ENCODE measurements at places on chromosomes 11 and 22. TPM values are rescaled to one million over a fixed set of nuclear protein-coding genes. Genes with fewer than 3 reads are reported as not detected.

GRCh38 chr11:65355013-65355775, 643 bp downstream of the TIGD3 start:
- DNase-seq: no peak

DNA sequence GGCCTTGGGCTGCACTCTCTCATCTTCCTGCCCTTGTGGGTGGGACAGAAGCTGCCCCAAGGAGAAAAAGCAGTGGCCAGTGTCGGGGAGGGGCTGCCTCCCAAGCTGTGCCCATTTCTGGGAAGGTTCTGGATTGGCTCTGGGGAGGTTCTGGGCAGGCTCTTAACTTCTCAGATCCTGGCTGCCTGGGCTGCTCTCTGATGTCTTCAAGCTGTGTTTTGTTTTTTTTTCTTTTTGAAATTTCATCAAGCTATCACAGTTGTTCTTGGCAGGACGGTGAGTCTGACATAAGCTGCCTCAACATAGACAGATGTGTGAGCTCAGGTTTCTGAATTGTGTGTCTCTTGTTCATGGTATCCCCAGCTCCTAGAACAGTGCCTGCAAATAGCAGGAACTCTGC, 1032.0 kb downstream of the BRD1 start:
- no peak for DNase-seq

DNA sequence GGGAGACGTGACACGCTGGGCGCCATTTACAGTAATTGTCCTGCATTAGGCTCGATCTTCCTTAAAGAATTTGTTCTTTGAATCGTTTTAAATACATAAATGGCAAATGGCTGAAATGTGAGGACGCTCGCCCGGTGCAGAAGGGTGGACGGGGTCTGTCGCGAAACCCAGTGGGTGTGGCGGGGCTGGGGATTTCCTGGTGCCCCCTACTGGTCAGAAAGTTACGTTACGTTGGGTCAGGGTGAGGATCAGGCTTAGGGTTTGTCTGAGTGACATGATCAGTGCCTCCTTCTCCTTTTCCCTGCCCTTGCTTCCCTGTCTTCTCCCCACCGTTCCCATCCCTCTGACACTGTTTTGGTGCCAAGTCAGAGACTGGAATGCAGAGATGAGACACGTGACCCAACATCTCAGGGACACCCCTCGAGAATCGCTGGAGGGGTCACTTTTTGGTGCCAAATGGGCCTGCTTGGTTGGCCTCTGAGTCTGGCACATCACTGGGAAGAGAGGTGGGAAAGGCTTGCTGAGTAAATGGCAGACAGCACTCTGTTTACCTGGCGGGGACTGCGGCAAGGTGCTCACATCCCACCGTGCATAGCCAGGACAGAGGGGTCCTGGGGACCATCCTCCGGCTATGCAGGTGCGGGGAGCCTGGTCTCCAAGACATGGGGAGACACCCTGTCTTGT, 1107.6 kb downstream of the BRD1 start:
- DNase-seq: no peak

DNA sequence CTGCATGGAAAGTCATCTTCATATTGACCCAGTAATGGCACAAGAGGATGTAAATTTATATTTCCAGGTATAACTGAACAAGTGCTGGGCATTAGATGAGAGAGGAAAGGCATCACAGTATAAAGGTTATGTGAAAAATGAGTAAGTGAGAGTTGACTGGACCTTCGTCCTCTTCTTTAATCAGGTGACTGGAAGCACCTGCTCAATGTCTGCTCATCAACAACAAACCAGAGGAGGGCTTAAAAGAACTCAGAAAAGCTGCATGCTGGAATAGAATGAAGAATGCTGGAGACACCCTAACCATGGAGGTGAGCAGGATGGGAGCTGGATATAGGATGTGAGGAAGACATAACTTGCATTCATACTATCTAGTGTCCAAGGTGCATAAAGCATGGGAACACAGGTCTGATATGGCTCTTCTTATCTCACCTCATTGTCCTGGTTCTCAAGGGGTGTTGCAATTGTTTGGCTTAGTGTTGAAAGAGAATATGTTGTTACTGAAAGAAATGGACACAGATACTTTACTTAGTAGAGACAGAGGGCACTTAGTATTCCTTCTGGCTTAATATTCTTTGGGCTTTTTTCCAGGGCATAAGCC, 7.3 kb upstream of the SLC22A9 start:
- no peak for DNase-seq

DNA sequence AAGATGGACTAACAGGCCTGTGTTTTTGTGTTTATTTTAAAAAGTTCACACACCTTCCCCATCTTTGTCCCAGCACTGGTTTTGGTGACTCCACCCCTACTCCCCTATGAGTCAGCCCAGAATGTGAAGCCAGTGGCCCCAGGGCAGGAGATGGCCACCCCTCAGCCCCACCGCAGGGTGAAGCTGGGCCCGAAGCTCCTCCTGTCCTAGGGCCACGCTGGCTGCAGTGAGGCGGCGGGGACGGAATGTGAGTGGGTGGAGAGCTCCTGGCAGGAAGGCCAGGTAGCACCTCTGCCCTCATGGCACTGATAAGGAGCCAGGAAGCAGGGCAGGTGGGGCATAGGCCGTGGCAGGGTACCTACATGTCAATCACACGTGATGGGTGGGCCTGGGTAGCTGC, 39.9 kb downstream of the SGSM3 start:
- DNase-seq: no peak

GRCh38 chr11:124942466-124943253, 6.8 kb upstream of the HEPACAM start:
- no peak for DNase-seq

DNA sequence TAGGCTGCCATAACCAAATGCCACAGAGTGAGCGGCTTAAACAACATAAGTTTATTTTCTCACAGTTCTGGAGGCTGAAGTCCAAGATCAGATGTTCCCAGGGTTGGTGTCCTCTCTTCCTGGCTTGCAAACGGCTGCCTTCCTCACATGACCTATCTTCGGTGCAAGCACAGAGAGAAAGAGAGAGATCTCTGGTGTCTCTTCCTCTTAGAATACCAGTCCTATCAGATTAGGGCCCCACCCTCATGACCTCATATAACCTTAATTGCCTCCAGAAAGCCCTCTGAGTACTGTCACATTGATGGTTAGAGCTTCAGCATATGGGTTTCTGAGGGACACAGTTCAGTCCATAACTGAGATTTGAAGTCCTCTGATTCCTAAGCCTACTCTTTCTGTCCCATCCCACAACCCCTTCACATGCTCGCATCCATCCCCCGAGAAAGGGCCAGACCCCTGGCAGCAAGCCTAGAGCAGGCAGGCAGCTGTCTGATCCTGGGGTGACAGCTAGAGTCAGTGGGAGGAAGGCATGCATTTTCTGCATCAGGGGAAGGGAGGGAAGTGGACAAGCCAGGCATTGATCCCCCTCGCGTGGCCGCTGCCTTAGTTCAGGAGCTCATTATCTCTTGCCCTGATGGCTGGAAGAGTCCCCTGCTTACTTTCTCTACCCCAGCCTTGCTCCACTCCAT, 114.1 kb downstream of the FAR1 start:
- DNase-seq: no peak

DNA sequence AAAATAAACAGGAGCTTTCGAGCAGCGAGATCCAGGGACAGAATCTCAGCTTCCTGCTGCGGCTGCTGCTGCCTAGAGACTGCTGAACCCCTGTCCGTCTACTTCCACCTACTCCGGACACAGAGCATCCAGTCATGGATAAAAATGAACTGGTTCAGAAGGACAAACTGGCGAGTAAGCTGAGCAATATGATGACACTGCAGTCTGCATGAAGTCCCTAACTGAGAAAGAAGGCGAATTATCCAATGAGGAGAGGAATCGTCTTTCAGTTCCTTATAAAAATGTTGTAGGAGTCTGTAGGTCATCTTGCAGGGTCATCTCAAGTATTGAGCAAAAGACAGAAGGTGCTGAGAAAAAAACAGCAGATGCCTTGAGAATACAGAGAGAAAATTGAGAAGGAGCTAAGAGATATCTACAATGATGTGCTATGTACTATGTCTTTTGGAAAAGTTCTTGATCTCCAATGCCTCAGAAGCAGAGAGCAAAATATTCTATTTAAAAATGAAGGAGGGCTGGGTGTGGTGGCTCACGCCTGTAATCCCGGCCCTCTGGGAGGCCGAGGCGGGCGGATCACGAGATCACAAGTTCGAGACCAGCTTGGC, 11.1 kb upstream of the MS4A2 start:
- DNase-seq: no peak

DNA sequence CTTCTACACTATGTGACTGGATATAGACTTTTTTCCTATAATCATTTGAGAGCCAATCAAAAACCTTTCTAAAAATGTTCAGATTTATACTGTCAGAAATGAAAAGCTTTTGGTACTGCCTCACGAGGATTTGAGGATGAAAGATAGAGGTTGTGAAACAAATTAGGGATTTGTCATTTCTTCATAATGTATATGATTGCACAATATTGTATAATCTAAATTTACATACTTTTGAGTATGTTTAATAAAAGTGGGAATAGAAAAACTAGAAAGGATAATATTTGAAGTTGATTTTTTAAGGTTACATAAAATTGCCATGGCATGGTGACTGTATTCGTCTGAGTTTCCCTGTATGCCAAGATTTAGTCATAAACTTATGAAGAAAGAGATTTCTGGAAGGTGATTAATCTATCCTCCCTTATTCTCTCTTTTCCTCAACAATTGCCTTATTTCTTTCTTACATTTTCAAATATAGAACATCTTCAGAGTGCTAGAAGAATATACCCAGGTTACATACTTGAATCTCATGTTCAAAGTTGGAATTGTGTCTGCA, 56.2 kb downstream of the CASP12 start:
- no peak for DNase-seq

- no peak for DNase-seq
Measured at GRCh38 chr22:40741116-40741515, 61.8 kb downstream of the MCHR1 start.

SLC6A5 gene
- not detected for total RNA-seq

KREMEN1 gene
- 2.5 TPM for total RNA-seq

OR52I1 gene
- total RNA-seq: not detected

GCAT gene
- 32.3 TPM for total RNA-seq
